ENCODE measurements at places on chromosomes 7 and 10. TPM values are rescaled to one million over a fixed set of nuclear protein-coding genes. Genes with fewer than 3 reads are reported as not detected.
A peak's percentile ranks its signal among the peaks of the same experiment; 100 is the strongest.

Gene OAT
- 22.8 TPM for total RNA-seq

GRCh38 chr7:83014546-83014945, 148.1 kb downstream of the PCLO start:
- H3K4me3 ChIP-seq = no peak overlapping the region
- H3K36me3 ChIP-seq = no peaks in the 10 kb centered on the region
- H3K27me3 ChIP-seq = no peaks in the 10 kb centered on the region
- H3K4me1 ChIP-seq = no peaks in the 10 kb centered on the region
- no peak overlapping the region for H3K27ac ChIP-seq

DNA sequence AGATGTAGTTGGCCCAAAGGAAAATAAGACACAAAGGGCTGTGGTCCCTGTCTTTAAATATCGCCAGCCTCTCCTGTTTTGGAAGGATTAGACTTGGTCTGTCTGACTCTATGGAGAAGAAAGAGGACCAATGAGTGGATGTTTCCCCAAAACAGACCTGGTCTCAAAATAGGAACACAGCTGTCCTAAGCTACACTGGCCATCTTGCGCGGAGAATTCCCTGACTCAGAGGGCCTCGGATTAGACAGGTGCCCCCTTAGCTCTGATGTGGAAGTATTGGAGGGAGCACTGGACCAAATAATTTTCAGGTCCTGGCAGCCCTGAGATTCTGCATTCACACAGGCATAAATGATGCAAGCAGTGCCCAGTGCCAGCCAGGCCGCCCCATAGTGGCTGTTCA, 56.1 kb downstream of the CHST15 start:
- no peak for DNase-seq
- H3K27me3 ChIP-seq = no peaks in the 10 kb centered on the region
- H3K4me3 ChIP-seq = no peak overlapping the region
- peak overlapping the region; percentile 39 for H3K27ac ChIP-seq
- no peaks in the 10 kb centered on the region for H3K4me1 ChIP-seq

DNA sequence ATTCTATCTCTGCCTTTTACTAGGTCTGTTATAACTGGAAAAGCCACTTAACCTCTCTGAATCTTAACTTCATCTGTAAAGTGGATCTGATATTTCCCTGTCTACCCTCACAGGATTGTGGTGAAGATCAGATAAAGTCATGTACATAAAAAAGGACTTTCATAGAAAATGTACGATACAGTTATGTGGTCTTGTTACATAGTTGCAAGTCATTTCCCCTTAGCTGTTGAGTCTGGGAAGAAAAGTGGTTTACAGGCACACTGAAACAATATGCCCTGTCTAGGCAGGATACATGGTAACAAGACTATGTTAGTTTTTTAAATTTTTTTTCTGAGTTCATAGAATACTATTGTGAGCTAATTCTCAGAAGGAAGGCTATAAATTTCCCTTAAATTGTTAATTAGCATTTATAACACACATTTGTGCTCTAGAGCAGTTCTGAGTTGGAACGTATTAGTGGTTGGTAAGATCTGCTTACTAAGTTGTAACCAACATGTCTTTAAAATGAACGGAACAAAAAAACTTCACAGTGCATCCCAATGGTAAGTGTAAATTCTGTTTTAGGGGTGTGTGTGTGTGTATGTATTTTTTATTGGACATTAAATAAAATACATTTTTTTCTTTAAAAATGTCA, 7.1 kb upstream of the GSTO1 start:
- no peaks in the 10 kb centered on the region for H3K27me3 ChIP-seq
- no peak for DNase-seq
- H3K4me1 ChIP-seq = no peaks in the 10 kb centered on the region
- H3K36me3 ChIP-seq = no peaks in the 10 kb centered on the region

GRCh38 chr7:69439636-69440325, 158.5 kb upstream of the AUTS2 start:
- H3K4me3 ChIP-seq = no peak overlapping the region
- no peaks in the 10 kb centered on the region for H3K4me1 ChIP-seq
- no peak for DNase-seq
- H3K27me3 ChIP-seq = no peaks in the 10 kb centered on the region

Gene FAM25A
- total RNA-seq = not detected

DNA sequence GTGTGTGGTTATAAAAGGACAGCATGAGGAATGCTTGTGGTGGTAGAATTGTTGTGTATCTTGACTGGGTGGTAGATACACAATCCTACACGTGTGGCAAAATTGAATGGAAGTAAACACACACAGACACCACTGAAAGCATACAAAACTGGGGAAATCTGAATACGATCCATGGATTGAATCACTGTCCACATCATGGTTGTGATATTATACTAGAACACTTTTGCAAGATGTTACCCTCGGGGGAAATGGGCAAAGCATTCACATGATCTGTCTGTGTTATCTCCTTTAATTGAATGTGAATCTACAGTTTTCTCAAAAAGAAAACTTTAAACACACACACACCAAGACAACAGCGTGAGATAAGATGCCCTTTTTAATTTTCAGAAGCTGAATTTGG, 165.2 kb upstream of the CELF2 start:
- no peak for DNase-seq
- H3K27me3 ChIP-seq = no peaks in the 10 kb centered on the region
- H3K4me3 ChIP-seq = no peak overlapping the region
- no peaks in the 10 kb centered on the region for H3K36me3 ChIP-seq

GRCh38 chr7:129553899-129554461, 51.6 kb downstream of the SMKR1 start:
- H3K4me3 ChIP-seq = no peak overlapping the region
- DNase-seq = no peak
- no peak overlapping the region for H3K27ac ChIP-seq
- H3K4me1 ChIP-seq = no peaks in the 10 kb centered on the region
- H3K36me3 ChIP-seq = no peaks in the 10 kb centered on the region

Gene SFXN3
- total RNA-seq = 61.7 TPM

GRCh38 chr10:74799721-74800221, 26.6 kb upstream of the KAT6B start:
- DNase-seq = no peak
- H3K27ac ChIP-seq = no peak overlapping the region
- no peaks in the 10 kb centered on the region for H3K4me1 ChIP-seq
- H3K36me3 ChIP-seq = no peaks in the 10 kb centered on the region
- no peaks in the 10 kb centered on the region for H3K27me3 ChIP-seq

DNA sequence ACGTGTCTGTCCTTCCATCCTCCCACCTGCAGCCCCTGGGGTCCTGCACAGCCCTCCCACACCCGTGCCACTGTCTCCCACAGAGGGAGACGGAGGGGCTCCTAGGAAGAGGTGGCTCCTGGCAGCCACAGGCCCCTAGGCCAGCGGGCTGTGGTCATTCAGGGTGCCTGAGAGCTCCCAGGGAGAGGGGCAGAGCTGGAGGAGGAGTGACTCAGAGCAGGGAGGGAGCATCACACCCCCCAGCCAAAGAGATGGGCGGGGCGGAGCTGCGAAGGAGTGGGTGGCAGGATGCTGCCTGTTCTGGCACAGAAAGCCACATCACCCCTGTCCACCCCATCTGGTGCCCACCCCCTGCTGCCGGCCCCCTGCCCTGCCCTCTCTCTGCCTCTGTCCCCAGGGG, 50.5 kb downstream of the STK32C start:
- no peak for DNase-seq
- no peaks in the 10 kb centered on the region for H3K4me1 ChIP-seq
- H3K27ac ChIP-seq = no peak overlapping the region
- no peaks in the 10 kb centered on the region for H3K36me3 ChIP-seq
- no peaks in the 10 kb centered on the region for H3K27me3 ChIP-seq
- no peak overlapping the region for H3K4me3 ChIP-seq

Gene SMKR1
- not detected for total RNA-seq

GRCh38 chr10:64733980-64734379, 1212.8 kb downstream of the REEP3 start:
- H3K36me3 ChIP-seq = no peaks in the 10 kb centered on the region
- H3K4me1 ChIP-seq = peaks cover 18% of the 10 kb centered on the region
- H3K27ac ChIP-seq = no peak overlapping the region

Gene C10orf71
- total RNA-seq = 0.99 TPM

GRCh38 chr7:127530148-127530547, 55.2 kb downstream of the GCC1 start:
- no peaks in the 10 kb centered on the region for H3K27me3 ChIP-seq
- no peaks in the 10 kb centered on the region for H3K36me3 ChIP-seq
- no peak overlapping the region for H3K27ac ChIP-seq
- no peak overlapping the region for H3K4me3 ChIP-seq
- no peaks in the 10 kb centered on the region for H3K4me1 ChIP-seq

- H3K36me3 ChIP-seq = no peaks in the 10 kb centered on the region
- no peaks in the 10 kb centered on the region for H3K27me3 ChIP-seq
- no peak overlapping the region for H3K4me3 ChIP-seq
- H3K4me1 ChIP-seq = no peaks in the 10 kb centered on the region
Observed at GRCh38 chr10:32887481-32887880, 70.5 kb downstream of the ITGB1 start.

DNA sequence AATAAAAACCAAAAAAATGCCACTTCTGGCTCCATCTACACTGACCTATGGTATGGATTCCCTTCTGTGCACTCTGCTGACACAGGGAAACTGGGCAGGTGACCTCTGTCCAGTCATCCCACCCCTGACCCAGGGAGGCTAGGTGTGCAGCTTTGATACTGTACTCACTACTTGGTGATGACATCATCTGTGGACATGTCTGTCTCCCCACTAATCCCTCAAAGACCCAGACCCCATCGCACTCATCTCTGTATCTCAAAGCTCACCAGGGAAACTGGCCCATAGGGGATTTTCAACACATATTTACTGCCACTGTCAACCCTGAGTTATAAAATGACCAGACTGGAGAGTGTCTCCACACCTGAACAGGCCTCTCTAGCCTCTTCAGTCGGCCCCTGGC, 10.6 kb downstream of the SGMS1 start:
- no peaks in the 10 kb centered on the region for H3K27me3 ChIP-seq
- H3K36me3 ChIP-seq = no peaks in the 10 kb centered on the region
- no peak for DNase-seq
- no peak overlapping the region for H3K27ac ChIP-seq

DNA sequence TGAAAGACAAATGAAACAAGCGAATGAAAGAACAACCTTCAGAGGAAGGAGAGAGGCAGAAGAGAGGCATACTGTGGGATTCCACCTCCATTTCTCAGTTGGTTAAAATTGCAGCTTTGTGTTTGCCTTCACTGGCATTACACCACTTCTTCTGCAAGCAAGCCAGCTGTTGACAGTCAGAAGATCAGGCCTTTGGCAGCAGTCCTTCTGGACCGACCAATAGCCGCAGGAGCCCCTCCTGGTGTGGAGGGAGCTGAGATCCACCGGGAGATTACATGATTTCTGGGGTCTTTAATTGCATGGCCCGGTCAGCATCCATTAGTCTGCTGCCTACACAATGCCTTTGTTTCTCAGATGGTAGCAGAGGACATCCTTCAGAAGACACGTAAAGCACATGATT, 206.7 kb downstream of the ADAM12 start:
- no peaks in the 10 kb centered on the region for H3K27me3 ChIP-seq
- H3K36me3 ChIP-seq = no peaks in the 10 kb centered on the region
- H3K27ac ChIP-seq = no peak overlapping the region
- H3K4me3 ChIP-seq = no peak overlapping the region

DNA sequence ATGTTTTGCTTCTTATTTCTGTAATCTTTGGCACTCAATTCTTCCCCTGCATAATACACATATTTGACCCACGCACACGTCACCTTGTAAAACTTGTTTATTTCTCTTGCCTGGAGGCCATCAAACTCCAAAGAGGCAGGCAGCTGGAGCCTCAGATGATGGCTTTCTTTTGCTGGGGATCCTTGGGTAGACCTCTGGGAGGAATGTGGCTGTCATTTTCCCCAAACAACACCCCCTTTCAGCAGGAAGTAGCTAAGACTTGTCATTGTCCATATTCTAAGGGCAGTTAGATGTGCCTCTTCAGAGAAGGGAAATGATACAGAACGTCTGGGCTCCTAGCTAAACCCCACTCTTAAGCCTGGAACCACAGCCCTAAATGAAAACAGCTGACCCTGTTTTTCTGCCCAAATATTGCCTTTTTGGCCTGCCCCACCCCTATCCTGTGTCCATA, 111.3 kb downstream of the ITGB8 start:
- DNase-seq = no peak
- no peak overlapping the region for H3K27ac ChIP-seq
- no peaks in the 10 kb centered on the region for H3K36me3 ChIP-seq

DNA sequence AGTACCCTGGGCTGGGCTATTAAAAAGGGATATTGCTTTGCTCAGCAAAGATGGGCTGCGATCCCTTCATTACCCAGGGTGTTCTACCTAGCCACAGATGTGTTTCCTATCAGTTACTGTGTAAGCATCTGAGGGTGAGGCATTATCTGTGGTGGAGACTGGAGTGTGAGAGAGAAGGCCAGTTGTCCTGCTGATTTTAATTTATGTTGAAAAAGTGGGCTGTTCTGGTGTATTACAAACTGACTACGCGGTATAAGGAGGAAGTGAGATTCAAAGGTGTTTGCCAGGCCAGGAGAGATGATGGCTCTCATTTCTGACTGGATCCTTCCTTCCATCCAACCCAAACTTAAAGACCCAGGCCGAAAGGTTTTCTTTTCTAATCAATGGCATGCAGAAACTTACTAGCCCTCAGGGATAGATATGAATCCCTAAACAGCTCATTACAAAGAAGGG, 7.6 kb downstream of the TCF7L2 start:
- no peaks in the 10 kb centered on the region for H3K27me3 ChIP-seq
- H3K4me1 ChIP-seq = peaks cover 46% of the 10 kb centered on the region
- no peak overlapping the region for H3K4me3 ChIP-seq
- peak overlapping the region; percentile 92 for H3K27ac ChIP-seq

Gene ZNF485
- total RNA-seq = 9.6 TPM

DNA sequence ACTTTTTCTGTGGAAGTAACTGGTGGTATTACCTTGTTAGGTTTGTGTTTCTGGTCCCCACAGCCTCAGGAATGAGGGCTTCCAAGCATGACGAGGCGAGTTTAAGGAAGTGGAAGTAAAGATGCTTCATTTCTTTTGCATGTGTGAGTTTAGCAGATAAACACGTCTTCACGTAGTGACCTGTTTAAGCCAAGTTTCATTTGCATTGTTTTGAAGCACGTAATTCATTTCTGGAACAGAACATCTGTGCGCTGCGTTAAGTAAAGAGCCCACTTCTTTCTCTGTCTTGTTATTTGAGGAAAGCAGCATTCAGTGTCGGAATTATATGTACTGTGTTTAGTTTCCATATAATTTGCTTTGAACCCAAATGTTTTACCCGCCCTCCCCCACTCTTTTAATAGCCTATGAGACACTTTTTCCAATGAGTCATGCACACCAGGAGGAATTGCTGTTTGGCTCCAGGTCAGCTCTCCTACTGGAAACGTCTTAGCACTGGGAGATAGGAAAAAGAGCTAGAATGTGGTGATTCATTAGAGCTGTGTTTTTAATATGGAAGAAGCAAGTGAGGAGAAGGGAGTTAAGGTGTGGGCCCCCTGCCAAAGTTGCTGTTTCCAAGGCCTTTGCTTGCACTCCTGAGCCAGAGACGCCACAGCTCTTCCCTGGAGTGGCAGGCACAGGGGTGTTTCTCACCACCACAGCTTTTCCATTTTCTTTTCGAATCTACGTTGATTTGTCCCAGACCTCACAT, 36.7 kb downstream of the BTBD16 start:
- DNase-seq = peak; percentile 71
- H3K27me3 ChIP-seq = no peaks in the 10 kb centered on the region
- H3K4me1 ChIP-seq = peaks cover 51% of the 10 kb centered on the region
- H3K4me3 ChIP-seq = no peak overlapping the region

DNA sequence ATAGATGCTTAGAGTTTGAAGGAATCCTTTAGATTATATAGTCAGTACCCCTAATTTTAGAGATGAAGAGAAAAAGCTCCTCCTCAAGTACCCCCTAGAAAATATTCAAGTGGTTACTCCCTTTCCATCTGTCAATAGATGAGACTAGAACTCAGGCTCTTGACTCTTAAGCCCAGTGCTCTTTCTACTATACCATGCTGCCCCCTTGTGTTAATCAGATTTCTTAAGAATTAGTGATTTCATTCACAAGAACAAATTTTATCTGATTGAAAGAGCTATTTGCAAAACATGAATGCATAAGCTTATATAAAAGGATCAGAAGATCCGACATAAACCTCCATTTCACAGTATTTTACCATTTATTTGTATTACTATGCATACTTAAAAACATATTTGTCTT, 179.3 kb downstream of the TFEC start:
- no peaks in the 10 kb centered on the region for H3K4me1 ChIP-seq
- DNase-seq = no peak
